Pancreas (tissue), 10 donors: ENCODE measurements at places on chromosomes 2 and 18.

GRCh38 chr2:200578778-200579177, 7.0 kb upstream of the AOX1 start:
- no peak for DNase-seq

DNA sequence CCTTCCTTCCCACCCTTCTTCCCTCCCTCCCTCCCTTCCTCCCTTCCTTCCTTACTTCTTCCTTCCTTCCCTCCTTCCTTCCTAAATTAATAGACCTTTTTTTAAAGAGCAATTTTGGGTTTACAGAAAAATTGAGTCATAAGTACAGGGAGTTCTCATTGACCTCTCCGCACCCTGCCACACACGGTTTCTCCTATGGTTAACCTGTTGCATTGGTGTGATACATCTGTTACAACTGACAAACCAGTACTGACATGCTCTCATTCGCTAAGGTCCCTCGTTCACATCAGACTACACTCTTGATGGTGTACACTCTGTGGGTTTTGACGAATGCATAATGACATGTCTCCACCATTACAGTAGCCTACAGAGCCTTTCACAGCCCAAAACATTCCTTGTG, 11.6 kb upstream of the SDC1 start:
- DNase-seq, result no peak

- DNase-seq, result peak; percentile 60
These were observed 4.5 kb downstream of the BOK start for GRCh38 chr2:241563031-241563507.

GRCh38 chr18:56330366-56331110, 307.9 kb downstream of the TXNL1 start:
- no peak for DNase-seq

- DNase-seq, result no peak
These were observed 1195.1 kb upstream of the CHAC2 start for GRCh38 chr2:52572469-52572894.

GRCh38 chr2:64023485-64024258, 4.4 kb upstream of the VPS54 start:
- no peak for DNase-seq

GRCh38 chr2:42547014-42547413, 21.4 kb upstream of the MTA3 start:
- DNase-seq, result no peak

DNA sequence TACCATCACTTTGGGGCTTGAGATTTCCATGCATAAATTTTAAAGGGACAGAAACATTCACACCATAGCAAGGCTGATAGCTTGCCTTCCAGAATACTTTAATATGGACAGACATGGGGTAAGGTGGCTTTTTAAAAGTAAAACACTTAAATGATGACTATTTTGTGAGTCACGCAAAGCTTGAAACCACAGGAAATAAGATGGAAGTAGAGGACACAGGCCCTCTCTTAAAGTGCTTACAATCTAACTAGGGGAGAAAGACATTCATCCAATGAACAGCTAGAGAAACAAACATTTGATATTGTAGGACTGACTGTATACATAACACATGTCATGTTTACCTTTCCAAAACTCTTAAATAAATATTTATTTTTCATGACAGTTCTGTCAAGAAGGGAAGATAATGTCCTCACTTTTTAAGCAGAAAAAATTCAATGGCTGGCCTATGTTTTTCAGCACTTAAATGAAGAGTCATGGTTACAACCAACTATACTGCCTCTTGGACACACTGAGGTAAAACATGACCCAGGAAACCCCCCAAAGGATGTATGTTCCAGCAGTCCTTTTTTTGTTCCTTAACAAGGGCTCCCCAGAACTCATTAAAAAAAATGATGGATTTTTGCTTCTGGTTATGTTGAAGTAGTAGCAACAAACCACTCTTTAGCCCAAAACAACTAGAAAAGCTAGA, 120.0 kb upstream of the RBMS1 start:
- DNase-seq, result no peak

DNA sequence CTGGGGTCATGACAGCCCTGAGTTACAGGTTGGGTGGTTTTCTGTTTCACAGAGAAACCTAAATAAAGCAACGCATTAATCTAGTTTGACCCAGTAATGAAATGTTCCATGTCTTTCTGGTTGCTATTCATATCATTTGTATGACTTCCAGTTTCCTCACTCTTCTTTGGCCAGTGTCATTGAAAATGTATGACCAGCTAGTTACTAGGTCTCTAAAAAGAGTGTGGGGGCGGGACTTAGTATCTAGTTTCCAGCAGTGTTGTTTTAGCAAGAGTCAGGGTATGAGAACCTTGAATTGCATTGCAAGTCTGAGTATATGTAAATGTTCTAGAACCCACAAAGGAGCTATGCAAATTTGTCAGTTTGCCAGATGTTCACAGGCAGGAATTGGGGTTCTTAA, 47.7 kb downstream of the SLC9A2 start:
- no peak for DNase-seq
